CD4-positive, alpha-beta T cell treated with Interleukin-10 for 1 hour (primary cell): ENCODE measurements at places on chromosomes 3 and 15.
A peak's percentile ranks its signal among the peaks of the same experiment; 100 is the strongest.

- DNase-seq: no peak
These were observed 48.6 kb downstream of the KCNMB2 start for GRCh38 chr3:178584722-178585380.

GRCh38 chr3:65385805-65386204 is 652.9 kb downstream of the MAGI1 start:
- no peak for DNase-seq

DNA sequence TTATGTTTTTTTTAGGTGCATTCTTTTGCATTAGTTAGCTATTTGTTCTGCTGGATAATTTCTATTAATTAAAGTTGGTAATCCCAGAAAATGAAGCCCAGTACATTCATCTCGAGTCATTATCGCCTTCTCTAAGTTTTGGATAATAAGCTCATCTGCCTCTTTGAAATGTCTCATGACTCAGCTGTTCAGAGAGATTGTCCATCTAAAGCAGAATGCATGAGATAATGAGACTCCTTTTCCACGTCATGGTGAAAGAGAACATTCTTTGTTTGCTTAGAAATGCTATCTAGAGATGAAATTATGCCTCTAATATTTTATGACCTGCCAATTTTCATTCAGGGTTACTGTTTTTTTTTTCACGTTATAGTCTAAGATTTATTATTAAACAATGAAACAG is 374.7 kb upstream of the GOLIM4 start:
- DNase-seq: no peak

- DNase-seq: no peak
These were observed 2.3 kb downstream of the PLXND1 start for GRCh38 chr3:129603991-129604749.

GRCh38 chr3:159229116-159229680 is 427.3 kb downstream of the MFSD1 start:
- no peak for DNase-seq

- DNase-seq: no peak
These were observed 142.3 kb upstream of the WNT5A start for GRCh38 chr3:55629432-55629831.

DNA sequence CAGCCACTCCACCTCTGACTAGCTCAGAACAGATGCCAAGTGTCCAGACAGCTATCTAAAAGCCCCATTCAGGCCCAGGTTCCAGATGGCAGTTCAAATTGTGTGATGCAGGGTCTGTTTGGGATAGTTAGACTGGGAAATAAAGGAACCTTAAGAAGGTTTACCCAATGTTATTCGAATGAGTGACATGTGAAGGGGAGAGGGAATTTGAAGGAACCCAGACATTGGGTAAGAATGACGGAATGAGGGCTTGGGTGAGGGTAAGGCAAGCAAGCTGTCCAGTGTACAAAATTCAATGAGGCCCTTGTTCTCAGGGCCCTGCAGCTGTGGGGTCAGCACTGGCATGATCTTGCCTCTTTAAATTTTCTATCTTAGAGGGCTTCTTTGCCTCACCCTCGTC is 34.1 kb downstream of the ATP13A5 start:
- no peak for DNase-seq

GRCh38 chr3:57717205-57717868 is 24.5 kb upstream of the DENND6A start:
- DNase-seq: no peak

DNA sequence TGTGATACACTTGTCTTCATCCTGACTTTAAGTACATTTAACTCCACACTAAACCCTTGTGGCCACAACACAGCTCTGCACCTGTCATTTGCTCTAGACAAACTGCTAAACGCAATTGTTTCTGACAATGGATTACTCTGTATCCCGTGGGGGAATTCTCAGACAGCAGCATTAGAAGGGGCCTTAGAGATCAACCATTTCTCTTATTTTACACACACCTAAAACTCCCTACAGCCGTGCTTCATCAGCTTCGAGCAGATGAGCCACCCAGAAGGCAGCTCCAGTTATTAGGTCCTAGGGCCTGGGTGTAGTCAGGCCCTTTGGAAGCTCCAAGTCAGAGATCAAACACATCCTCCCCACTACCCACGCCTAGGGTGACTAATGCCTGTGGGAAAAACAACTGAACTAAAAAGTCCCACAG is 1.3 kb upstream of the IL12A start:
- no peak for DNase-seq

- DNase-seq: peak; percentile 70
These were observed 4.5 kb upstream of the RFT1 start for GRCh38 chr3:53134631-53135232.

DNA sequence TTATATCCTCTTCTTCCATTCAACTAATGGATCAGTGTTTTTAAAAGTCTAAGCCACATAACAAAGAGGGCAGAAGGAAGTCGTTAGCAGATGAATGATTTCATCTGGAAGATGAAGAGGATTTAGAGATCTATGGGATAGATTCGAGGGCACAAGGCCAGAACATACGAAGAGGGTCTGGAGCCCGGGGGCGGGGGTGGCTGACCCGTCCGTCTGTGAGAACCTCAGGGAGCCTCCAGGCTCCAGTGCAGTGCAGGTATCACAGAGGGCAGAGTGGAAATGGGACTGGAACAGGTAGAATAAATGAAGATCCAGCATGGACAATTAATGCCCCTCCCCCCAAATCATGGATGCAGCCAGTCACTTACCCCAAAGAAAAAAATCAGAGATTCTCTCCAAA is 1.5 kb upstream of the GOLGA8B start:
- DNase-seq: no peak

GRCh38 chr15:79248183-79248582 is 34.3 kb upstream of the ANKRD34C start:
- no peak for DNase-seq

DNA sequence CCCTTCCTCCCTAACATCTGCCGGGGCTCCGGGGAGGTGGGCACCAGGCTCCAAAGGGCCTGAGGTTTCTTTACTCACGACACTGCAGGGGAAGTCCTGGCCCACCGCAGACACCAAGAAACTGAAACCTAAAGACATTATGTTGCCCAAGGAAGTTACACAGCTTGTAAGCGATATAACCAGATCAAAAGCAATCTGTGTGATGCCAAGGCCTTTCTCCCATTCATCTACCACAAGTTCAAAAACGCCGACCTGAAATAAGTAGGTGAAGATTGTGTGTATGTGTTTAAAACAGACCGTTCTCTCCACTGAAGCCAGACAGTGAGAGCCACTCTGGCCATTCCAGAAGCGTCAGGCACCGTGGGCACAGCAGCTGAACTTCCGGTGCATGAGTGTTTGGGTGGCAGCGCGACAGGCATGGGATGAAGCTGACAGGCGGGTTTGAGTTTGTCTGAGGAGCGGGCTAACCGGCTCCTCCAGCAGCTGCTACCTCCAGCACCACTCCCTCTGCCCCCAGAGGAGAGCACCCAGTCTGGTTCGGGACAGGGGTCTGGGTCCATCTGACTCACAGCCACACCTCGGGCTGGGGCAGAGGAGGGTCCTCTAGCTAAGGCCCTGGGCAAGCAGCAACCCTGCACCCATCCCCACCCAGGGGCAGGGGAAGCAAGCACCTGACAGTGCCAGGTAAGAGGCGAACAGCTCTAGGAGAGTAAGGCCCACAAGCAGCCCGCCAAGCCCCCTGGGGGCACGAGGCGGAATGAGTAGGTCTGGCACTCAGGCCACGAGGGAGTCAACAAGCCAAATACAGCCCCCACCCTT is 1.3 kb downstream of the TNK2 start:
- peak; percentile 88 for DNase-seq

GRCh38 chr3:136070953-136071949 is 105.7 kb downstream of the PPP2R3A start:
- peak; percentile 9 for DNase-seq

GRCh38 chr3:187737006-187737367 is 8.3 kb downstream of the BCL6 start:
- DNase-seq: no peak

DNA sequence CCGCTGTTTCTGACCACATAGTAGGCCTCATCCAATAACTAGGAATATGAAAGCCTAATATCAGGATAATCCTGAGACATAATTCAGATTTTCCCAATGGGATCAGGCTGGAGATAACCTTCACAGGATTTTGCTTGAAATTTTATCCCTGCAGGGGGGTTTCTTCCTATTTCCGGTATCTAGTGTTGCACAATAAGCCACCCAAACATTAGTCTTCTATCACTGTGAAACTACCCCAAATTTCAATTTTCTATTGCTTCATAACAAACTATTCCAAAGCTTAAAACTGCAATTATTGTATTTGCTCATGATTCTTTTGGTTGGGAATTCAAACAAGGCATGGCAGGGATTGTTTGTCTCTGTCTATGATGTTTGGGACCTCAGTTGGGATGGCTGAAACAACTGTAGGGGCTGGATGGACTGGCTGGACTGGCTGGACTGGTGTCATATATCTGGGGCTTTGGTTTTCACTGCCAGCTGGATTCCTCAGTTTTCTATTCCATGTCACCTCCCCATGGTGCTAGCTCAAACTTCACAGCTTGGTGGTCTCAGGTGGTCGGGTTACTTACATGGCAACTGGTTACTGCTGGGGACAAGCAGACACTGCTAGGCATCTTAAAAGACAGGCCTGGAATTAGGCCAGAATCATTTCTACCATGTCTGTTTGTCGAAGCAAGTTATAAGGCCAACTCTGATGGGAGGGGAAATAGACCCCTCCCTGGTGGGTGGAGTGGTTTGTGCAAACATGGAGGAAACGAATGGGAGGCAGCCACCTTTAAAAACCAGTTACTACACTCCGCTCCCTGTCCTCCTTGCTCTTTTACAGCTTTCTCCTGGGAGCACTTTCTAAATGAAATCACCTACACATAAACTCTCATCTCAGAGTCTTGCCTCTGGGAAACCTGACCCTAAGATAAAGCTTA is 88.2 kb upstream of the STT3B start:
- DNase-seq: no peak

GRCh38 chr15:91032919-91033803 is 10.8 kb upstream of the VPS33B start:
- peak; percentile 66 for DNase-seq

DNA sequence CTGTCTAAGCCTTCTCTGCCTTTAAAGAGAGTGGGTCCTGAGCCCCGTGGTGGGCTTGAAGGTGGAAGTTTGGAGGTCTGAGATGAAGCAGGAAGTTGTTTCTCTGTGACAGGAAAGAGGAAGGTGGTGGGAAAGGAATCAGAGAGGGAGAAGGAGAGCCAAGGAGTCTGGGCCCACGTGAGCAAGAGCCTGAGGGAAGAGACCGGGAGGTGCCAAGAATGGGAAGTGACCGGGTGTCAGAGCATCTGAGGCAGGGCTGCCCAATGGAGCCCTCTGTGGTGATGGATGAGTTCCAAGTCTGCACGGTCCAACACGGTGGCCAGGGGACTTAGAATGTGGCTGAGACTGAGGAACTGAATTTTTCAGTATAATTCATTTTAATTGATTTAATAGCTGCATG is 24.6 kb downstream of the ALDH1L1 start:
- no peak for DNase-seq

GRCh38 chr15:56036546-56037067 is 43.2 kb upstream of the NEDD4 start:
- no peak for DNase-seq

- no peak for DNase-seq
These were observed 18.7 kb downstream of the ISG20 start for GRCh38 chr15:88657326-88658069.

DNA sequence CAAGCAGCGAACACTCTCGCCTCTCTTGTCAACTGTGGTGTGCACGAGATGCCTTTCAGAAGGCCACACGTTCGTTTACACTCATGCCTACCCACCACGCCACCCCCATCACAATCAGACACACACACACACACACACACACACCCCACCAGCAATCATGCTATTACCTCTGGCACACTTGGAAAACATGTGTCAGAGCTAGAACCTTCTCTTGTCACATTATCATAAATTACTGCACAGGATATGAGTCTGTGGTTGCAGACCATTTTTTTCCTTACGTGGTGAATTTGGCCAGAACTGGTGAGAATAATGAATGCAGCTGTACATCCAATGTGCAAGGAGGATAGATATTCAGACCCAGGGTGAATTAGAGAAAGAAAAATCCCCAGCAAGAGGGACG is 52.4 kb downstream of the TRIM69 start:
- no peak for DNase-seq
